Mucosa of descending colon (tissue), 3 donors: ENCODE measurements at places on chromosomes 5 and 9. TPM values are rescaled to one million over a fixed set of nuclear protein-coding genes. Genes with fewer than 3 reads are reported as not detected.

Gene MARCHF11
- total RNA-seq, result not detected

DNA sequence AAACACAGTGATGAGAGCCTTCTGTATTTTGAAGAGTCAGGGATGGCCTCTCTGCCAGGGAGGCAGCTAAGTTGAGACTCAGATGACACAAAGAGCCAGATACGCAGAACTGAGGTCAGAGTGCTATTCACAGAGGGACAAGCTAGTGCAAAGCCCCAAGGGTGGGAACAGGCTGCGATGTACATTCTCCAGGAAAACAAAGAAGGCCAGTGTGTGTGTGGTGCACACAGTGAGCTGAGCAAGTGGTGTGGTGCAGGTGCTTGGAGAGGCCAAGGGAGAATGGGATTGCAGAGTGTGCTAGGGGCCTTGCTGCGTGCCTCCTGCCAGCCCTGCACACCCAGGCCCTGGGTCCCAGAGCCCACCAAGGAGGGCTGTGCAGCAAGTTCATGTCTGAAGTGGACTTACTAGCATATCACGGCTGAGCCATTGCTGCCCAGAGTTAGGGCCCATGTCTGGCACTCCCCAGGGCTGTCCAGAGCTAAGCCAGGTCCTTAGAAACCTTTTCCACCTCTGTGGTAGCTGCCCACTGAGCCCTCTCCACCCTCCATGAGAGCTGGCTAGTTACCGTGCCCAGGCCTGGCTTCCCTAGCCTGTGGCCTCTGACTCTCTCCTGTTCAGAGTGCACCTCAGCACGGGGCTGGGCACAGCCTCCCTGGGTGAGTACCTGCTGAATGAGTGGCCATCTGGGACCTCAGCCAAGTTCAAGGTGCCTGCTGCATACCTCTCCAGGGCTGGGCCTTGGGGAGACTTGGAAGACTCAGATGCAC is 9.3 kb downstream of the SLC25A48 start:
- peak; percentile 78 for DNase-seq

- peak; percentile 55 for DNase-seq
These were observed 98.9 kb upstream of the PHYKPL start for GRCh38 chr5:178331491-178331996.

- no peak for DNase-seq
These were observed 169.0 kb downstream of the SYK start for GRCh38 chr9:90970608-90971007.

DNA sequence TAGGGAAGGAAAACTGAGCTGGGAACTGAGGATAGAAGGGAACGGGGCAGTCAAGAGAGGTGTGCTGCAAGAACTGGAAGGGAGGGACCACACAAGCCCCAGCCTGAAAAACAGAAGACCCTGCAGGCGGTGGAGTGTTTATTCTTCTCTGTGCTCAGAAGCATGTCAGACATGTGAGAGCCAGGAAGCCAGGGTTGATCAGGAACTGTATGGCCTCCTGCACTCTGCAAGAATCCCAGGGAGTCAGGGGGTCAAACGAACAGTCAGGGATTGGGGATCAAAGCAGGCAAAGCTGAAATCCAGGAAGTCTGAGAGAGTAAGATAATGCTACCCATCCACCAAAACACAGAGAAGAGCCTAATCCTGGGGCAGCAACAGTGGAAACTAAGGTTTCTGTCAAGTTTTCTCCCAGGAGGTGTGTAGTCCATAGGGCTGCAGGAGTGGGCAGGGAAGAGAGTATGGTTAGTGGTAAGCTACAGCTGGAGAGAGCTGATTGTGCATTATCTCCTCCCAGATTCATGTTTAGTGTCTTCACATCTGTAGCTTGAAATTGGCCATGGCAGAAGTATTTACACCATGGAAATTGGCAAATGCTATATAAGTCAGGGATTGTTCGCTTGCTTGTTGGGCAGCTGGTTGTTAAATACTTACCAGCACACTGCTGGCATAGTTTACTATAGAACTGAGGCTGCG is 115.4 kb upstream of the SLC44A1 start:
- no peak for DNase-seq

- DNase-seq, result no peak
These were observed 47.2 kb downstream of the SMIM23 start for GRCh38 chr5:171832775-171833174.

Gene SPINK7
- total RNA-seq, result not detected

Gene PCDHB7
- not detected for total RNA-seq
